NB4 (cell line): ENCODE measurements at places on chromosomes 11 and 22.

DNA sequence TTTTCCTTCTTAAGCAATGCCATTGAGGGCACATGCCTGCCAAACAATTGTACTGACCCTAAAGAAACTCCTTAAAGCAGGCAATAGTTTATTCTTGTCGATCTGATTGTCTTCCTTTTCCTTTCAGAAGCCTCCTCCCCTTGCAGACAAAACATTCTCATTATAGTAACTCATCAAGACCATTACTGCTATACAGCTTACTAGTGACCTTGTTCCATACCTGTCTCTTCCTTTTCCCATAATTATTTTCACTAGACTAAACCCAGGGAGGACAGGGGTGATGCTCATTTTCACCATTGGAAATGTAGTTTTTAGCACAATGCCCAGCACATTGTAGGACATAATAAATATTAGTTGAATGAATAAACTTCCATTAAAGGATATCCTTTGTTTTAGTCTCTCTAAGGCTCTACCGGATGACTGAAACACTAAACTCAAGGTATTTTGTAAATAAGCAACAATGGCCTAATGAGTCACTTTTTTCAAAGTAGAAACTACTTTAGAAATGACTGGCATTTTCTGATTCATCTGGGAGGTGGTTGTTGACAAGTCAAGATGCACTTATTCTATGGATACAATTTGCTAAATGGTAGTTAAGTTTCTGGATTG is 9.3 kb upstream of the MSANTD4 start:
- no peak for DNase-seq

GRCh38 chr11:61139387-61139786 is 21.8 kb downstream of the VPS37C start:
- no peak for DNase-seq

DNA sequence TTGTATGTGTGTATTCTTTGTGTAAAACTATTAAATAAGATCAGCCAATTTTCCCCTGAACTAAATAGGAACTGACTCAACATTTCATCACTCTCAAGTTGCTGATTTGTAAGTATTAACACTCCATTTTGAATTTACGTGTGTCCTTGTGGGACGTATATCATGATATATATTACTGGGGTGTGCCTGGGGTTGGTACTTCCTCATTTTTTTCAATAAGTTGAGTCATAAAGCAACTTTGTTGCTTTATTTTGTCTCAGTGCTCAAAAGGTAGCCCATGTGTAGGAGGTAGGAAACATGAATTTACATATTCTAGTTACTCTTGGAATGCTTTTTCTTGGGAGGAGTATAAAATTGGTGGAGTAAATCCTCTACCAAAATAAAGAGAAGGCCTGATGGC is 193.9 kb upstream of the RAG2 start:
- DNase-seq: no peak

DNA sequence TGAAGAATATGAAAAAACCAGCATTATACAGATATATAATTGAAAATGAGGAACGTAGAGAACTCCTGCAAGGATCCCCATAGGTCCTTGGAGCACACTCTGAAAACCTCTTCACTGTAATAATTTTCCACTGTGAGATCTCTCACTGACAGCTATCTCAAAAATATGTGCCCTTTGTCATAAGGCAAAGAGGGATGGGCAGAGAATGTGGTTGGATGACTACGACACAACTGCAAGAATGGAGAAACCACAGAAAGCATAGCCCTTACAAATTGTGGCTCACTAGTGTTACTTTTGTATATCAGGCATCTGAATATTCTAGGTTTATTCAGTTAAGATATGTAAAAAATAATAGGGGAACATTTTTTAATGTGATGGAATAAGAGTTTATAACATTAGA is 7.9 kb upstream of the CTSC start:
- peak; percentile 77 for DNase-seq

GRCh38 chr11:64096835-64097234 is 61.1 kb downstream of the FLRT1 start:
- DNase-seq: no peak

GRCh38 chr22:41124086-41124485 is 31.7 kb downstream of the EP300 start:
- DNase-seq: no peak

GRCh38 chr11:98589967-98590366 is 430.8 kb upstream of the CNTN5 start:
- no peak for DNase-seq

DNA sequence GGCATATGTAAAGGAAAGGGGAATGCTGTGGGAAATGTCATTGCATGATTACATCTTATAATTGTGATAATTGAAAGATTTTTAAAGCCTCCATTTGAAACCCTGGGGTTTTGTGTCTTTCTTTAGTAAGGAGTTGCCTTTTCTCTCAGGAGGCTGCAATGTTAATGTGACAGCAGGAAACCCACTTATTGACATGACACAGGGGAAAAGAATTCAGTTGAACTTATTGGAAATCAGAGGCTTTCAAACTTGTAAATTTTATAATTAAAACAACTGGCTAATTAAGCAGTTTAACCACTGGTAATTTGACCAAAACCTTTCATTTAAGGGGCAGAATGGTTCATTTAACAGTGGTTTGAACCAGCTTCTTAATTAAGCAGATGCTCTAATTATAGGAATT is 31.2 kb downstream of the MRPL48 start:
- no peak for DNase-seq

GRCh38 chr22:20232781-20233180 is 35.3 kb downstream of the RTN4R start:
- no peak for DNase-seq

- DNase-seq: no peak
These were observed 423.4 kb downstream of the GUCY1A2 start for GRCh38 chr11:106594751-106595351.

DNA sequence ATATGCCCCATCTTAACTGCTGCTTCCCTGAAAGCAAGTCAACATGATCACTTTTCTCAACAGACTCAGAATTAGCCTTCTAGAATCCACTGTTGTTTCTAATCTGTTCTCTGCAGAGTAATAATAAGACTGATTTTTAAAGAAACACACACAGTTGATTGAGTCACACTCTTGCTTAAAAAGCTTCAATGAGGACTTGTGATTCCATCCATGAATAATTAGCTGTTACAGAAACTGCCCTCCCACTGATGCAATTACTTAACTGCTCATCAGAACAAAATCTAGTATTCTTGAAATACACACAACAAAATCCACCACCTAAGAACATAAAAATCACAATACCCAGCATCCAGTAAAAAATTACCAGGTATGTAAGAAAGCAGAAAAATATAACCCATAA is 100.5 kb upstream of the TIMP3 start:
- DNase-seq: no peak
